PC-3 (cell line): ENCODE measurements at places on chromosomes 5 and 9.

DNA sequence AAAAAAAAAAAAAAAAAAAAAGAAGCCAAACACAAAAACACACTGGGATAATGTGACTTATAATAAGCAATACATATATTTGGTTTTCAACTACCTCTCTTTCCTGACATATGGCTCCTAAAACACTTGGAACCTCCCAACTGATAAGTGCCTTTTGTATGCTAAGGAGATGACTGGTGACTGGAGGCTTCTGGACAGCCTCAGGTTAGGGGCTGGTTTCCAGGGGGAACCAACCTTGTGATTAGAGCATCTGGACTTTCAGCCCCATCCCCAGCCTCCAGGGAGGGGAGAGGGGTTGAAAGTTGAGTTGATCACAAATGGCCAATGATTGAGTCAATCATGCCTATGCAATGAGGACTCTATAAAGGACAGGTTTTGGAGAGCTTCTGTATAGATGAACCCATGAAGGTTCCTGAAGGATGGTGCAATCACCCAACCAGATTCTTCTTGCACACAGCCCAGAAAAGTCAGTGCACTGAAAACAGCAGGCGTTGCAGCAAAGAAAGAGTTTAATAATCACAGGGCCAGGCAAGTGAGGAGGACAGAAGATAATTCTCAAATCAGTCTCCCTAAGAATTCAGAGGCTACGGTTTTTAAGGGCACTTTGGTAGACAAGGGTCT lies 276.7 kb downstream of the AUH start:
- DNase-seq, result no peak

- peak; percentile 81 for DNase-seq
Observed at GRCh38 chr5:69492391-69492922, at the start of gene OCLN. TSS of gene OCLN (plus strand) at chr5:69492790. CDS start at chr5:69504245, 11,455 bp downstream.

DNA sequence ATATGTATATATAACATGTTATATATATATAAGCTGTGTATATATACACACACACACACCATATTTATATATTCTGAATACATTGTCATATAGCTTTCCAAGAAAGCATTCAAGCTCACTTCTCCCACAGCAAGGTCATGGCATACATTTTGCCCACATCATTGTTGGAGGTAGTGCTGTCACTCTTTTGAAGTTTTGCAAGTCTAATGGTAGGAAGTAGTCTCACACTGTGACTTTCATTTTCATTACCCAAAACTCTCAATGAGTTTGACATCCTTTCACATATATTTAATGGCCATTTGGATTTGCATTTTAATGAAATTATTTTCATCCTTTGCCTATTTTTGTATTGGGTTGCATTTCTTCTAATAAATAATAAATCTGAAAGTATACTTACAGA lies 59.8 kb upstream of the COX7C start:
- DNase-seq, result no peak

DNA sequence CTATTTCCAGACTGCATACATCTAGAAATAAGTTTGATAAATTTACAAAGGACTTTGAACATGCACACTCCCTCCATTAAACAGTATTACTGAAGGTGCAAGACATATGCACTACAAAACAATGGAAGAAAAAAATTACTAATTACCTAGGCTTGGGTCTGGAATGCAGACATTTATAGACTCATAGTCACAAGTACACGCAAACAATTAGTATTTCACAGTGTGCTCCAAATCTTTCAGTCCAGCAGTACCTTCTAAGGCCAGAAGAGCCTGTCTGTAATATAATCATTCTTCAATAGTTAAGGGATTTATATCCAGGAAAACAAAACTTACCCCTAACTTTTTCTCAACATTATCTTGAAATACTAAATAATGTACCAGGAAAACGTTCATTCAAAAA lies 11.2 kb downstream of the RICTOR start:
- no peak for DNase-seq

GRCh38 chr9:137731216-137731946 lies 112.6 kb downstream of the EHMT1 start:
- DNase-seq, result no peak

- DNase-seq, result no peak
Observed at GRCh38 chr5:83539463-83539790, 67.9 kb downstream of the VCAN start.
